ENCODE measurements at places on chromosomes 16 and 17.

- DNase-seq: no peak
These were observed 52.1 kb upstream of the BPTF start for GRCh38 chr17:67773246-67773645.

DNA sequence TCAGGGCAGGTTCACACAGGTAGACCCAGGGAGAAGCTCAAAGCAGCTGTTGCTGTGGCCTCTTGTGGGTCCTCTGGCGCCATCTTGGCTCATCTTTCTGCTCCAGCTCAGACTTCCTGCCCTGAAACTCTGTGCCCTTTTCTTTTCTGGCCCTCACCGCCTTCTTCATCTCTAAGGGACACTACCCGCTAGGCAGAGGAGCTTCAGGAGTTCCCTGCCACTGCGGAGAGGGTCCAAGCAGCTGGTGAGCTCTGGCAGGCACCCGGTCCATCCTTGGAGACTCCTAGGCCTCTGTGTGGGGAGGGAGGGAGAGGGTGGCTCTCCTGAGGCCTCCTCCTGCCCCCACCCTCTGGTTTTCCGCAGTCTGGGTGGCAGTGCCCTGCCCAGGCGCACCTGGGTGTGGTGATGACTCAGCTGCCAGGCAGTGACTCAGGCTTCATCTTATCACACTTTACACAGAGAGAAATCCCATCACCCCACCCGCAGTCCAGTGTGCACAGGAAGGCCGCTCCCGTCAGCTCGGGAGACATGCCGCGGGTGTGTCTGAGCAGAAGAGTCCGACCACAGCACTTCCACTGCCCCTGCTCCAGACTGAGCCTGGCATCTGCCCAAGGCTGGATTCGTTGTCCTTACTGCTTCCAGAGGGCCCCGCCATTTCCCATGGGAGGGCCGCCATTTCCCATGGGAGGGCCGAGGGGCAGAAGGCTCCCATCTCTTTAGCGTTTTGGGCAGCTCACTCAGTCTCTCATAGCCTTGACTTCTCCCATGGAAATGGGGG, 7.3 kb downstream of the NT5C start:
- peak; percentile 40 for DNase-seq

DNA sequence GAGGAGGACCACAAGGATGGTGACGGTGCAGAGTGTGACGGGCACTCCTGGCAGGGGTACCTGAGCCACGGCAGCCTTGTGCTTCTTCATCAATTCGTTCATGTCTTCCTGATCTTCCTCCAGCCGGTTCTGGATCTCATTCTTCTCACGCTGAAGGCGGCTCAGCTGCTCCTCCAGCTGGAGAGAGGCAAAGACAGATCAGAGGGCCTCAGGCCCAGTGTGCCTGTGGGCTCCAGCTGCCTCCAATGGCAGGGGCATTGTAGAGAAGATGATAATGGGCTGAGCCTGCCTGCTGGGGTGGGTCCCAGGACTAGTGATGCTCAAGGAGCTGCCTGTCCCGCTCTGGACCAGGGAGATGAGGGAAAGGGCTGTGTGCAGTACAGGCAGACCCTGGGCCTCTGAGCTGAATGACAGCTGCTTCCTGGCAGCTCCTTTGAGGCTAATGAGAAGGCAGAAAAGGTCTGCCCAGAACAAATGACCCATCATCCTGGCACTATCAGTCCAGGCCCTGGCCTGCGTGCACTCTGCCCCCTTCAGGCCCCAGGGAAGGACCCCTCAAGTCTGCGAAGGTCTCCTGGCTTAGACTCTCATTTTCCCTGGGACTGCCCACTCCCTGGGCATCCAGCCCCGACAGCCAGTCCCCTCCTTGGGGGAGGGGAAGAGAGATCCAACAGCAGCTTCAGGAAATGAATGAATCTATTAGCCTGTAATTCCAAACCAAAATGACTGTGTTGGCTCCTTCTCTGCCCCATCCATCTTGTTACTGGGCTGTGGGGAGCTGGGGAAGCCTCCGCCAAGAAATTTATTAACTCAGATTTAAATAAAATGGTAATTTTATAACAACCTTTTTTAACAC, 48.0 kb downstream of the PIPOX start:
- no peak for DNase-seq

- DNase-seq: no peak
These were observed 12.6 kb downstream of the UTS2R start for GRCh38 chr17:82384051-82384729.

DNA sequence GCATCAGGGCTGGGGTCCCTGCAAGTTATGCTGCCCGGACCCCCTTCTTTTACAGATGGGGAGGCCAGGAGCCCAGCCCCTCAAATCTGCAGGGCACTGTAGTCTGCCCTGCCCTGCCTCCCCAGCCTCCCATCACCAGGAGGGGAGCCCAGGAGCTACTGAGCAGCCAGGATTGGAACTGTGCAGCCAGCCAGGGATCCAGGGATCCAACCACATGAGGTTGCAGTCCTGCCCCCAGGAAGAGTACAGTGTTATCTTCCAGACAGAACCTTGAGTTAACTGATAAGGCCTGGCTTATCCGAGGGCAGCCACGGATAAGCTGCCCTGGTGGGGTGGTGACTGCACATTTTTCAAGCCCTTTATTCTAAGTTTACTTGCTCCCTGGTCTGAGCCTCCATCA, 11.4 kb upstream of the NDRG4 start:
- DNase-seq: no peak

- DNase-seq: no peak
These were observed 737 bp downstream of the OTOP3 start for GRCh38 chr17:74936470-74936799.

DNA sequence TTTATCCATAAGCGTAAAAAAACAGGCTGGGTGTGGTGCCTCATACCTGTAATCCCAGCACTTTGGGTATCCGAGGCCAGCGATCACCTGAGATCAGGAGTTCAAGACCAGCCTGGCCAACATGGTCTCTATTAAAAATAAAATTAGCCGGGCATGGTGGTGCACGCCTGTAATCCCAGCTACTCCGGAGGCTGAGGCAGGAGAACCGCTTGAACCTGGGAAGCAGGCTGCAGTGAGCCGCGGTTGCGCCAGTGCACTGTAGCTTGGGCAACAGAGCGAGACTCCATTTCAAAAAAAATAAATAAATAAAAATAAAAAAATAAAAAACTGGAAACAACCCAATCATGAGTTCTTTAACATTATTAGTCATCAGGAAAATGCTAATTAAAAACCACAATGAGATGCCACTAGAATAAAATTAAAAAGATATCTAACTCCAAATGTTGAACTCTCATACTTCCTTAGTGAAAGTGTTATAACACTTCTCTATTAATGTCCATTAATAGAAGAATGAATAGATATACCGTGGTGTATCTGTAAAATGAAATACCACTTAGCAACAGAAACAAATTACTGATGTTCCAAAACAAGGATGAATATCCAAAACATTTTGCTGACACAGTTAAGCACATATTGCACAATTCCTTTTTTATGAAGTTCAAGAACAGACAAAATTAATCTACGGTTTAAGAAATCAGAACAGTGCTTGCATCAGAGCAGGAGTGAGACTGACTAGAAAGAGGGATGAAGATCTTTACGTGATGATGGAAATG, 13.1 kb downstream of the MPHOSPH6 start:
- DNase-seq: no peak

DNA sequence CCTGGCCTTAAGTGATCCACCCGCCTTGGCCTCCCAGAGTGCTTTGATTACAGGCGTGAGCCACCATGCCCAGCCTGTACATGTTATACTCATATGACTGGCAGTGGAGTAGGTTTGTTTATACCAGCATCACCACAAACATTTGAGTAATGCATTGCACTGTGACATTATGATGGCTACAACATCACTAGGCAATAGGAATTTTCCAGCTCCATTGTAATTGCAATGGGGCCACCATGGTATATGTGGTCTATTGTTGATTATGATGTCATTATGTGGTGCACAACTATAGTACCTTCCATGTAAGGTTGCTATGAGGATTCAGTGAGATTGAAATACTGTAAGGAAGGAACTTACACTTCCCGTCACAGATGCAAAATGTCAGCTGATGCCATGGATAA, 168.9 kb downstream of the COPRS start:
- no peak for DNase-seq

GRCh38 chr16:67326472-67327309, at the start of the genes KCTD19 and LRRC36:
Gene KCTD19, minus strand, starts transcription at chr16:67326741. Its CDS starts 34 bp downstream, at chr16:67326707.
Gene LRRC36, plus strand, starts transcription at chr16:67326815. Its CDS starts 48 bp downstream, at chr16:67326863.
- peak; percentile 45 for DNase-seq

DNA sequence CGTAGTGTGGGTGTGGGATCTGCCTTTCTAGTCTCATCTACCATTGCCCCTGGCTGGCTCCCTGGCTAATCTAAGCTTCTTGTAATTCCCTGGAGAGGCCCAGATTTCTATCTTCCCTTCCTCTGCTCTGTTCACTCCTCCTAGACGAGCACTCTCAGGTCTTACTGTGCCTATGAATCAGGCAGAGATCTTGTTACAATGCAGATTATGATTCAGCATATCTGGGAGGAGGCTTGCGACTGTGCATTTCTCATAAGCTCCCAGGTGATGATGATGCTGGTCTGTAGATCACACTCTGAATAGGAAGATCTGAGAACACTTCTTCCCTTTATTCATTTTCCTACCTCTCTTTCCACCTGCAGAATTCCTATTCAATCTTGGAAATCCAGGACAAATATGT, 200.1 kb downstream of the CBLN1 start:
- DNase-seq: no peak

DNA sequence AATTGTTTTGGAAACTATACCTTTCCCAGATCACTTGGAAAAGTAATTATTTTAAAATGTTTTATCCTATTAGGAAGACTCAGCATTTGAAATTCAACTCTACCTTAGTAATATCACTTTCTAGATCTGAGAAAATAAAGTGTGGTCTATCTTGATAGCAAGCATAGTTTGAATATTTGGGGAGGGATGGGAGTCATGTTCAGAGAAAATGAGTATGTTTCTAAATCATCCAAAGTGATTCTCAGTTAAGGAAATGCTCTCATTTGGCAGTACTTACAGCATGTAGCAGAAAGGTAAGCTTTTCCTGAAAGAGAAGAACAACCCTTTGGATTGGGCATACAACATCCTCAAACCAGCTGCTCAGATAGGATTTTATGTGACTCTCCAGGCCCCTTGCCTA, 6.9 kb downstream of the C17orf75 start:
- DNase-seq: no peak

DNA sequence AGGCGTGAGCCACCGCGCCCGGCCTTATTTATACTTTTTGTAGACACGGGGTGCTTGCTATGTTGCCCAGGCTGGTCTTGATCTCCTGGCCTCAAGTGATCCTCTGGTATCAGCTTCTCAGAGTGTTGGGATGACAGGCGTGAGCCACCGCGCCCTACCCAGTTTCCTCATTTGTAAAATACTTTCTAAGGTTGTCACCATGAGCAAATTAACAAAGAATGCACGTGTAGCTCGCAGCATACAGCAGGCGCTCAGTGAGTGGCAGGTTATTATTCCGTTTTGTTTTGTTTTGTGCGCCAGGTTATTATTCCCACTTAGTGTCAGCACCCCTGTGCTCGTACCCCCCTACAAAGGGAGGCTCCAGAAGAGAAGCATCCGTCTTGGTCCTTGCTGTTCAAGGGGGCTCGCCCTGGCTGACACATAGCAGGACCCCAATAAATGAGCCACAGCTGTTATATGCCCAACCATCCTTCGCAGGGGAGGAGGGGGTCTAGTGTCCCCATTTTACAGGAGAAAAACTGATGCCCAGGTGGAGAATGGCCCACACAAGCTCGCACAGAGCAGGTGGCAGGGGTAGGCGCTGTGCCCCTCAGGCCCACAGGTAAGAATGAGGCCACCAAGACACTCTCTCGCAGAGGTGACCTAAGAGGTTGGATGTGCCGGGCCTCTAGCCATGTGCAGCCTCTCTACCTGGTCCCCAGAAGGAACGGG, 686 bp upstream of the MIEF2 start:
- no peak for DNase-seq

DNA sequence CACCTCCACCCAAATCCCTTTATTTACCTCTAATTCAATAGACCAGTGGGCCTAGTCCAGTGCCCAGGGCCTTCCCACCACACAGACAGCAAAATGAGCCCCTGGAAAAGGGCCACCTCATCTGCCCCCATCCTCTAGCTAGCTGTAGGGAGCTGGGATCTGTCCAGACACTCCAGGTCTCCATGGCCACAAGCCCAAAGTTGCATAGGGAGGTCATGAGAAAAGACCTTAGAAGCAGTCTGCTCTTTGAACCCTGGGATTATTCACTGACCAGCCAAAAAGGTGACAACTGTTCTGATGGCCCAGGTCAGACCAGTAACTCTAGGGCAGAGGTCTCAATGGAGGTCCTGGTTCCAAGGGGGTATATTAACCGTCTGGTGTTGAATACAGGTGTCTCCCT, 2.0 kb downstream of the CUEDC1 start:
- DNase-seq: no peak

DNA sequence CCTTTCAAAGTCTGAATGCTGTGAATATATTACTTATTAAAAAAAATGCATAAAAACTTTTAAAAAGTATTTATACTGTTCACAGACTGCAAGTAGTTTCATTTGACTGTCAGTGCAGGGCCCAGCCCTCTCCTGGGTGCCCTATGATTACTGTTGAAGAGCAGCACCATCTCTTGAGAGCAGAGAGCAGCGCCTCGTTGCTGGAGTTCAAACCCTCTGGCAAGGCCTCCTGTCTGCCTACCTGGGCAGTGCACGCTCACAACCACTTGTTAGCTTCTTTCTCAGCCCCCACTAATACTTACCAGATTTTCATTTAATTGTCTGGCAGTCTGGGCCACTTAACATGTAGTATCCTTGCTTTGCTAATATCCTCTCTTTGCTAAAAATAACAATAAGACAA, 233.4 kb downstream of the PHKB start:
- no peak for DNase-seq

DNA sequence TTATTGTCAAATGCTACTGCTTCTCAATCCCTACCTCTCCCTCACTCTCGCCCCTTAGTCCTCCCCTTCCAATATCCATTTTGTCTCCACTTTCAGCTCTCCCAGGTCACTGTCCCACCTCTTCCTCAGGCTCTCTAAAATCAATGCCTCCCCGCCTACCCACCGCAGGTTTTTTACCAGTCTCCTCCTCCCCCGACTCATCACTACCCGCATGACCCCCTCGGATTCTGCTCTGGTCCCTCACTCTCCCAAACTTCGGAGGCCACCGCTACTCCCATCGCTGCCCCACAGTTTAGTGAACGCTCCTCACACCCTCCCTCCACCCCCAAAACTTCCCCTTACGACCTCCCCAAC, 513 bp downstream of the CRLF3 start:
- DNase-seq: no peak

DNA sequence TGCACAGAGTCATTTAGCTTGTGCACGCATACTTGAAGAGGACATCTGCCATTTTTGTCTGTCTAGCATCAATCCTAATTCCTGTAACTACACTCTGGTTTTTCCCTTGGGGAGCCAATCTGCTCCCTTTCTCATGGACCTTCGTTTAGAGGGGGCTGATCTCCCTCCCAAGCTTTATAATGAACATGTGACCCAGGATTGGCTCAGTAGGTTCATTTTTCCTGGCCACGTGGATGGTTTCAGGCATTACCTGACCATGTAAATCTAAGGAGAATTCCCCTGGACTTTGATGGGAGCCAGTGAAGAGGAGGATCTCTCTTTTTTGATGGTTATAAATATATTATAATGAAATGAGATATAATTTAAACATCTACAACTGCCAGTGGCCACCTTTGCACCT, 56.8 kb upstream of the HS3ST2 start:
- DNase-seq: no peak
